ENCODE measurements at places on chromosomes 12 and 14.

GRCh38 chr14:61567838-61568571, 127.3 kb upstream of the HIF1A start:
- DNase-seq: no peak

GRCh38 chr12:63949902-63950301, 105.4 kb downstream of the SRGAP1 start:
- DNase-seq: no peak

DNA sequence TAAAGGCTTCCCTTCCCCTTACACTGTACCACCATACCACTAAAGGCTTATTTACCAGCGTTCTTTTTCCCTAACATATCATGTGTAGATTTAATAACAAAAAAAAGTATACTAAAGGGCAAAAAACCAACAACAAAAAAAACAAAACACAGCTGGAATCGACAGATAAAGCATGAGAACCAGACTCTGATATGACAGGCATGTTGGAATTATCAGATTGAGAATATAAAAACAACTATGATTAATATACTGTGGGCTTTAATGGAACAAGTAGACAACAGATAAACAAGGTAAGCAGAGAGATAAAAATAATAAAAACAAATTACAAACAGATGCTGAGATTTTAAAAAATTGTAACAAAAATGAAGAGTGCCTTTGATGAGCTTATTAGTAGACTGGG, 754.1 kb upstream of the MDGA2 start:
- no peak for DNase-seq

- DNase-seq: no peak
Measured at GRCh38 chr12:19030180-19030579, 99.4 kb upstream of the PLEKHA5 start.

GRCh38 chr14:30443368-30444007, 115.5 kb upstream of the G2E3 start:
- no peak for DNase-seq

GRCh38 chr14:38252066-38252710, 3.7 kb downstream of the CLEC14A start:
- no peak for DNase-seq

- DNase-seq: peak; percentile 64
Measured at GRCh38 chr14:105944632-105945610, 418.5 kb downstream of the TMEM121 start.

DNA sequence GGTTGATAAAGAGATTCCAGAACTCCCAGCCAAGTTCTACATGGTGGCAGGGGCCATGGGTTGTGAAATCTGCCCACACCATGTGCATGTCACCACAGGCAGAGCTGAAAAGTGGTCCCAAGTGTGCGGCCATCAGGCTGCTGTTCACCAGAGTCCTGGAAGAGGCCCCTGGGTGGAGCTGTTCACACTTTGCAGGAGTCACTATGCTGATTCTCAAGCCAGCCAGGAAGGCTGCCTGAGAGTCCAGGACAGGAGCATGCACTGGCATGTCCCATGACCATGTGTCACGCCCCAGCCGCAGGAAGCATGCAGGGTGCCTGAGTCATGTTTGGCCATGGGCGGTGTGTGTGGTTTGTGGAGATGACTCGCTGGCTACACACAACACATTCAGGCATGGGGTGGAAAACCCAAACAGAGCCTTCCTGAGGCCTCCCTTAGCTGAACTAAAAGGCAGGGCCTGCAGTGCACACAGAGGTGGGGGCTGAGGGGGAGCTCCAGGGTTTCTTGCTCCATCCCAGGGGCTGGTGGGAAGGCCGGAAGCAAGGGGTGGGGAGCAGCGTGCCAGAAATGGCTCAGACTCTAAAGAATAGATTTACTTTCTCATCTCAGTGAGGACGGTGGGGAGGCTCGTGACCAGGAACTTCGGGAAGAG, 19.4 kb downstream of the ABCB9 start:
- DNase-seq: peak; percentile 66

GRCh38 chr12:76049575-76050251, 18.1 kb upstream of the PHLDA1 start:
- DNase-seq: no peak

GRCh38 chr12:15011162-15011561, 38.3 kb downstream of the PDE6H start:
- DNase-seq: no peak

DNA sequence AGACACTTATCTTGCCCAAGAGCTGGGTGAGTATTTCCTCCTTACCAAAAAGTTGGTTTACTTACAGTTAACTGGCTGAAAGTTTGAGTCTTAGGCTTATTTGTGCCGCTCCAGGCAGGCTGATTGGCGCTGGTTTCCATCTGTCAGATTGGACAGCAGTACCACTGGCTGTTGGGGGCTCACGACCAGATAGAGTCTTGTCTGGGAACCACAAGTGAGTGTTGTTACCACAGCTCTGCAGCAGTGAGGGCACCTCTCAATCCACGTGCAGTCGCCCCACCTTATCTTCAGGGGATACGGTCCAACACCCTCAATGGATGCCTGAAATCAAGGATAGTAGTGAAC, 58.9 kb downstream of the DDX51 start:
- DNase-seq: no peak

GRCh38 chr14:52926953-52927352, 23.9 kb downstream of the FERMT2 start:
- no peak for DNase-seq

DNA sequence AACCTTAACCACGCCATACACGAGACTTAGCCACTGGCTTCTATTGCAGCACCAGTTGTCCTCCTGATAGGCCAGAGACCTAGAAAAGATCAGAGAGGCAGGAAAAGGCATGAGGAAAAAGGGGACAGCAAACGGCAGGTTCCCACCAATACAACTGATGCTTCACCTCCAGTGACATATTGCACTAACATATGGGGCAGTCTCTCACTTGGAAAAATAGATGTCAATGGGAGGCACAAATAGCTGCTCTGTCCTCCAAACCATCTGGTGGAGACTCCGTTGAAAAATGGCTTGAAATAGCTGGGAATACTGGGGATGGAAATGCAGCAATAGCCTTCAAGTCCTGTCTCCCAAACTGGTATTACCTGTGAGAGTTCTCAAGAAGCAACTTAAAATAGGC, 20.3 kb downstream of the SLC8A3 start:
- no peak for DNase-seq

DNA sequence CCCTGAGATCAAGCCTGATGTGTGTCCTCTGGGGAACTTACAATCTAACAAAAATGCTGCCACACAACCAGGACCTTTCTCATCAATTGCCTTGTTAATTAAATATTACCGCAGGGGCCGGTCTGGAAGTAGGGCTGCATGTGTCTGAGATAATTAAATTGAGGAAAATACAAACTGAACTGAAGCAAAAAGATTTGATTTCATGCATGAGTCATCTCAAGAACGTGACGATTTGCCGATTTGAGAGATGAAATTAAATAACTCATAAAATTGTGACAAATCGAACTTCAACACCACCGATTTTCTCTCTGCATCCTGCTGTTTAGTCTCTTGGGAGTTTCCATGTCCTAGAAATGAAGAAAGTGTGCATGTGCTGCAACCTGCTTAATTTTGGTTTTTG, 94.6 kb upstream of the DAAM1 start:
- no peak for DNase-seq

DNA sequence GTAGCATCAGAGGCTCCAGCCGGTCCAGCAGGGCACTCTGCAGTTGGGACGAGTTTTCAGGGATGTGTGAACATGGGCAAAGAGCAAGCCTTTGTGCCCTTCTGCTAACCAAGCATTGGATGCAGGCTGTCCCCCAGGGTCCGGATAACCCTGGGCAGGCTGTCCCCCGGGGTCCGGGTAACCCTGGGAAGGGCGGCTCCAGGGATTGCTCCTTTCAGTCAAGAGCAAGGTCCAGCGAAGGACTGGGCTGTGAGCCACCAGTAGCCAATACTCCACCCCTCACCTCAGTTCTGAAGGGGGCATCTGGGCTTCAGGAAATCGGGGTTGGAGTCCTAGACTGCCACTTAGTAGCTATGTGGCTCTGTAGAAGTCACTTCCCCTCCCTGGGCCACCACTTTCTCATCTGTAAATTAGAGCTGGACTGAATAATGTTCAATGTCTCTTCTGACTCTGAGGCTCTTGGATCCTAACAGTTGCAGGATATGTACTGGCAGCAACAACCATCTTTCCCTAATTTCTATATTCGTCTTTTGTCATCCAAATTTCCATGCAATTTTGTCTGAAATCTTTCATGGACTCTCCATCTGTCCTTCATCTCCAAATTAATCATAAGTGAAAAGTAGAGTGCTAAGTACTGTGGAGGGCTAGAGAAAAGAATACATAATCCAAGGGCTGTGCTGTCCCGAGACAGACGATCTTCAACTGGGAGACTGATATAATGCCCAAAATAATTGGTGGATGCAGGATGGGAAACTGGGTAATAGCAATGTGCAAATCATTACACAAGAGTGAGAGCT, 137.4 kb upstream of the NTF3 start:
- no peak for DNase-seq

- no peak for DNase-seq
Measured at GRCh38 chr12:100858656-100859055, 64.1 kb downstream of the ANO4 start.

GRCh38 chr12:47789141-47789540, 16.1 kb downstream of the SLC48A1 start:
- DNase-seq: no peak

- DNase-seq: no peak
Measured at GRCh38 chr12:62613081-62613480, 146.5 kb downstream of the MON2 start.

GRCh38 chr14:22820731-22821130, 5.5 kb upstream of the SLC7A7 start:
- no peak for DNase-seq

DNA sequence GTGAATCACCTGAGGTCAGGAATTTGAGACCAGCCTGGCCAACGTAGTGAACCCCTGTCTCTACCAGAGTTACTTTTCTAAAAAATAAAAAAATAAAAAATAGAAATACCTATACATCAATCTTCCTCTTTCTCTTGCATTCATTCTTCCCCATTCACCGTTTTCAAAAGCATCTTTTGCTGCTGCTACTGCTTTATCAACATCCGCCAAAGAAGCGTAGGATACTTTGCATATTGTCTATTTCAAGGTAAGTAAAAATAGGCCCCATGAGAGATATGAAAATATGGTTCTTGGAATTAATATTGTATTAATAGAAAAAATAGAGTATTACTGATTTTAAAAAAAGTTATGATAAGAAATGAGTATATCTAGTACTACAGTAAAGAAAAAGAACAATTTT, 32.3 kb downstream of the ALDH1L2 start:
- no peak for DNase-seq

GRCh38 chr12:46445551-46446235, 73.1 kb upstream of the SLC38A2 start:
- DNase-seq: no peak

DNA sequence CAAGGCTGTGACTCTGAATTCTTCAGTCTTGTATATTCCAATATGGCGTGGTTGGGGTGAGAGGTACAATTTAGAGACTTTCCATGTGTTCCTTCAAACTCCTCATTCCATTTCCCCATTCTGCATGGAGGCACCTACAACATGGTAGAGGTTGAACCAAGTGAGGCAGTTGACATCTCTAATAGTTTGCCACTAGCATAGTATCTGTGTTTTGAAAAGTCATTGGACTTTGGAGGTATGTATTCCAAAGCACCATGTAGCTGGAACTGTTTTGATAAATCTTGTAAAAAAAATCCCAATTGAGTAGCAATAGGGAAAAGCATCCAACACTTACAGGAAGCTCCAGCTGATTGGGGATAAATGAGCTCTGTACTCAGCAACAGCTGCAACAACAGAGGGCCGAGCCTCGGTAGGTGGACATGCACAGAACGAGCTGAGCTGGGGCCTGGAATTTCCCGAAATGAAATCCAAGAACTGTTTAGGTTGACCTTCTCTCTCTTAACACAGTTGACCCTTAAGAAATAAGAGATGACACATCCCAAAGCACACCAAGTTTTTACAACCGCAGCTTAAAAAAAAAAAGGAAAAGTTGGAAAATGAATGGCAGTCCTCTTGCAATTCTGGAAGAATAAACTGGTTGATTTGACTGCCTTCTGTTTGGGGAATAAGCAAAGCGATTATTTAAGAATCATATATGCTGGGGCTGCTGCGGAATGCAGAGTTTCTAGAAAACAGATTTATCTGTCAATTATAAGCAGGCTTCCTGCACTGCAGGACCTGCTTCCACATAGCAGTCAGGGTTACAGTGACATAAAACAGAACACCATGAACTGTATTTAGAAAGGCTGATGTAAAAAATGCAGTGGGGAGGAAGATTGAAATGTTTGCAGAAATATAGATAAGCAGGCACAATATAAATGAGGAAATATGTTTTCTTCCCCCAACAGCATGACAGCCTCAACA, 194.6 kb upstream of the KRR1 start:
- DNase-seq: no peak

DNA sequence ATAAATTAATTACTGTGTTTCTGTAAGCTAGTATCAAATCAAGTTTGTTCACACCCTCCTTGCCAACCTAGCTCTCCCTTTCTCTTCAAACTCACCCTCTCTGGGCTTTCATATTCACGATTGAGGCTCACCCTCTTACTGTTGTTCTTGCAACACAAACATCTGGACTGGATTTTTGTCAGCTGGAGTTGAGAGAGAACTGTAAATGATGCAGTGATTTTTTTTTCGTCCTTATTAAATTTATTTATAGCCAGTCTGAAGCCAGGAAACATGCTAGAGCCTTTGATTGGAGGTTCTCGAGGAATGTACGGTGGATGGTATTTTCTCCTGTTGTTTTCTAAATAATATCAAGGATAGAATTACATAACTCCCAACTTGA, 485.1 kb downstream of the ZFP36L1 start:
- DNase-seq: no peak

DNA sequence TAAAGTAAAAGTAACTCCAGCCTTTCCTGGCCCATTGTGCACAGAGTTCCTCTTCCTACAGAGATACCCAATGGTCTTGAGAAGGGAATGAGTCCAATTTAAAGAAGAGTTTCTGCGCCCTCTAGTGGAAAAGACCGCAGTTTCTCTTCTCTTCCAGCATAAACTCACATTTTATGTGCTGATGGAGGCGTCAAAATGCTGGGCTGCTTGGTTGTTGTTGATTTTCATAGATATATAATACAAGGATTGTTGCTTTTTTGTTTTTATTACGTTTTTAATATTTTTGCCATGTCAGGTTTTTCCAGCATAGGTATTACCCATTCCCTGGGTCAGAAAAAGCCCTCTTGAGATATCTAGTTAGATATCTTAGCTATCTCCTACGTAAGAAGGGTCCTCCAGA, 356.9 kb upstream of the STXBP6 start:
- no peak for DNase-seq

- DNase-seq: no peak
Measured at GRCh38 chr12:2858944-2859421, 2.1 kb upstream of the TEX52 start.

Data from CD4-positive, CD25-positive, alpha-beta regulatory T cell (primary cell).